Kidney epithelial cell (primary cell): ENCODE measurements at places on chromosomes 7 and 10.

GRCh38 chr7:23662124-23662983 lies 17.6 kb upstream of the FAM221A start:
- DNase-seq = no peak

DNA sequence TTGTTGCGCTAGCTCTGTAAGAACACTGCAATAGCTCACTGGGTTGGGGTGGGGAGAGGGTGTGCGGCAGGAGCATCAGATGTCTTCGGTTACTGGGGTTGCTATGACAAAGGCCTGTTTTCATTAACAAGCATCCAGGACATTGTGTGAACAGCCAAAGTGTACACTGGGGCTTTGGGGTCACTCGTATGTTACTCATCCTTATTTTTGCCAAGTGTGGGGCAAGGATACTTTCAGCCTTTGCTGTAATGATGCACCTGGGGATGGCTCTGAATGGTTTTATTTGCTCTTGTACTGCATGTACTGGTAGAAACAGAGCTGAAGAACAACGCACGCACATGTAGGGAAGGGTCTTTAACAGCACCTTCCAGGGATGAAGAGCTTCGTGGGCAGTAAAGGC lies 73.0 kb upstream of the AFAP1L2 start:
- no peak for DNase-seq

- no peak for DNase-seq
Measured at GRCh38 chr10:128180843-128181242, 54.6 kb upstream of the MKI67 start.

- no peak for DNase-seq
Measured at GRCh38 chr7:128136215-128136597, 104.9 kb upstream of the LEP start.

DNA sequence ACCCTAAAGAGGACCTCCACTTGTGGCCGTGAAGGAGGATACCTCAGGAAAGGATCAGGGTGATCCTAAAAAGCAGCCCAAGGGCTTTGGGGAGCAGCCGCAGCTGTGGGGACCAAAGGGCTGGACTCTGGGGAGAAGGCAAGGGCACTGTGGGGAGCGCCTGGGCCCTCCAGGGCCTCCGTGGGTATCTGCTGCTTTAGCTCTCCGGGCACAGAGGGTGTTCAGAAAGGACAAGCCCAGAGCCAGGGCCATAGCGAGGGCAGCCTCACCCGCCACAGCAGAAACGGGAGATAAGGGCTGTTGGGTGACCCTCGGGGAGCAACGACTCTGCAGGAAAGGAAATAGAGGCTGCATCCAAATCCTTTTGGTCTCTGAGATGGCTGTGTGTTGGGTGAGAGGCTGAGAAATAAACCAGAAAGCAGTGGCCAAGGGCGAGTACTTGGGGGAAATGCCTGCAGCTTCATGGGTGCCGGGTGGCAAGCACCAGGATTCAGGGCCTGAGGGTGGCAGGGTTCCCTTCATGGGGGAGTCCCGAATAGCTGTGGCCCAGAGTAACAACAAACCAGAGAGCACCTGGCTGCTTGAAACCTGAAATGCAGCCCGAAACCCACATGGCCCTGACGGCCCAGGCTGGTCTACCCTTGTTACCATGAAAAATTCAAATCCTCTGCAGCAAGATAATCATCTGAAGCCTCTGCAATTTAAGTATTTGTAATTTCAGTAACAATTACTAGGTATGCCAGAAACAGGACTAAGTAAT lies 95.2 kb downstream of the VIPR2 start:
- no peak for DNase-seq

GRCh38 chr10:71394926-71395562 lies 1.7 kb upstream of the CDH23 start:
- no peak for DNase-seq
